ENCODE measurements at places on chromosomes 3 and 15. TPM values are rescaled to one million over a fixed set of nuclear protein-coding genes. Genes with fewer than 3 reads are reported as not detected.

SPATA12 gene
- 3.9 TPM for total RNA-seq

WDR93 gene
- not detected for total RNA-seq

RIOX2 gene
- 55.6 TPM for total RNA-seq

FNDC3B gene
- 2.6 TPM for total RNA-seq

DPPA2 gene
- not detected for total RNA-seq

Data from Karpas-422 (cell line).